Lung (tissue), 17 donors: ENCODE measurements at places on chromosomes 2 and 18. TPM values are rescaled to one million over a fixed set of nuclear protein-coding genes. Genes with fewer than 3 reads are reported as not detected.
A peak's percentile ranks its signal among the peaks of the same experiment; 100 is the strongest.

GRCh38 chr2:178093471-178093870 lies 18.8 kb upstream of the RBM45 start:
- H3K36me3 ChIP-seq = no peaks in the 10 kb centered on the region
- no peaks in the 10 kb centered on the region for H3K4me1 ChIP-seq
- no peak overlapping the region for H3K27ac ChIP-seq
- no peak for DNase-seq

GRCh38 chr2:116489944-116490343 lies 1324.5 kb upstream of the DDX18 start:
- H3K4me1 ChIP-seq = no peaks in the 10 kb centered on the region
- H3K4me3 ChIP-seq = no peak overlapping the region
- H3K36me3 ChIP-seq = no peaks in the 10 kb centered on the region
- no peak overlapping the region for H3K27ac ChIP-seq

GRCh38 chr2:211724933-211725332 lies 813.7 kb downstream of the ERBB4 start:
- no peaks in the 10 kb centered on the region for H3K4me1 ChIP-seq
- no peak overlapping the region for H3K27ac ChIP-seq
- H3K36me3 ChIP-seq = no peaks in the 10 kb centered on the region
- H3K27me3 ChIP-seq = no peaks in the 10 kb centered on the region
- no peak overlapping the region for H3K4me3 ChIP-seq
- no peak for DNase-seq

GRCh38 chr2:114006460-114006859 lies 116.6 kb downstream of the ACTR3 start:
- H3K27me3 ChIP-seq = no peaks in the 10 kb centered on the region
- no peak overlapping the region for H3K4me3 ChIP-seq
- no peak for DNase-seq
- H3K4me1 ChIP-seq = no peaks in the 10 kb centered on the region
- no peak overlapping the region for H3K27ac ChIP-seq

DNA sequence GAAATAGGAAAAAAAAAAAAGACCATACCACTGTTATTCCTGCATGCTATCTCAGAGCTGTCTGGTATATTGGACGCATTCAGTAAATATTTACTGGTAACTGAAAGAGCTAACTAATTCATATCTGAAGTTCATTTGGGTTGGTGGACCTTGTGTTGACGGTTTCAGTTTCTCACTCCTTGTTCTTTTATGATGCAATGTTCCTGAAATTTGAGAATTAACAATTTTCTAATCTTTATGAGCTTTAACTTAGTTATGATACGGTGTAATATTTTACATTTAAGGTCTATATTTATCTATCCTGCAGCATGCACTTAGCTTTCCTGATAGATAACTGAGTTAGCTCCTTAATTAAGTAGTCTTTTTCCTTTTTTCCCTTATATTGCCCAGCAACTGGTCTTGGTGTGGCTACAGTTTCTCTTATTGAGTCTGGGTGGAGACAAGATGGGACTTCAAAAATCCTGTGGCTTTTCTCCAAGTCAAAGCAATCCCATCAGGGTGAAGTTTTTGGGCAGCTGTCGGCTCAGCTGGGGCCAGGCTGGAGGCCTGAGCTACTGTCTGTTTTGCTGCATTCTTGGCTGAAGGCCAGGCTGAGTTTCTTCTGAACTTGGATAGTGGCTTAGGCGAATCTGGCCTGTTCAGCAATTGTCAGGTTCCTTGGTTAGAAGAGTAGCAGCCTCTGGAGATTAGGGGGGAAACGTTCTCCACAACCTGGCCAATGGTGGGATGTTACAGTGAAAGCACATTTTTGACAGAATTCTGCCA lies 78.4 kb upstream of the MEX3C start:
- H3K4me3 ChIP-seq = no peak overlapping the region
- H3K27me3 ChIP-seq = no peaks in the 10 kb centered on the region
- no peak overlapping the region for H3K27ac ChIP-seq
- H3K4me1 ChIP-seq = no peaks in the 10 kb centered on the region
- peak; percentile 74 for DNase-seq

DNA sequence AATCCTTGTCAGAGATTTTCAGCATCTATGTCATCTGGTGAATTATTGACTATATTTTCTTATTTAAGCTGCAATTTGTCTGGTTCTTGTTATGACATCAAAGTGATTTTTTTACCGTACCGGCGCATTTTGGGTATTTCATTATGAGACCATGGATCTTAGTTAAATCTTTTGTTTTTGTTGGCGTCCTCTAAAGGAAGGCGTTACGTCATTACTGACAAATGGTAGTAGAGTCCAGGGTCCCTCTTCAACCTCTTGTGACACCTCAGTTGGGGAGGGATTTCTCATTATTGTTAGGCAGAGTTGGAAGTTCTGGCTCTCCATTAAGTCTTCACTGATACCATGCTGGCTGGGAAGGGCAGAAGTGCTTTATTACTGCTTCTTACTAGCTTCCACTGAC lies 175.8 kb upstream of the MMADHC start:
- no peak overlapping the region for H3K27ac ChIP-seq
- no peak for DNase-seq
- H3K4me3 ChIP-seq = no peak overlapping the region
- no peaks in the 10 kb centered on the region for H3K4me1 ChIP-seq

- H3K4me1 ChIP-seq = peaks cover 2% of the 10 kb centered on the region
- no peak for DNase-seq
- no peaks in the 10 kb centered on the region for H3K36me3 ChIP-seq
- H3K4me3 ChIP-seq = no peak overlapping the region
These were observed 276.9 kb downstream of the SRBD1 start for GRCh38 chr2:45334205-45334604.

Gene FAM161A
- 11.1 TPM for total RNA-seq
